ENCODE measurements at places on chromosomes 2 and 18.

GRCh38 chr2:10383960-10384734 lies 64.0 kb downstream of the ODC1 start:
- no peak for DNase-seq

- DNase-seq: no peak
Observed at GRCh38 chr18:48295586-48296311, 113.4 kb downstream of the ZBTB7C start.

GRCh38 chr18:27959101-27959500 lies 217.8 kb downstream of the CDH2 start:
- no peak for DNase-seq

DNA sequence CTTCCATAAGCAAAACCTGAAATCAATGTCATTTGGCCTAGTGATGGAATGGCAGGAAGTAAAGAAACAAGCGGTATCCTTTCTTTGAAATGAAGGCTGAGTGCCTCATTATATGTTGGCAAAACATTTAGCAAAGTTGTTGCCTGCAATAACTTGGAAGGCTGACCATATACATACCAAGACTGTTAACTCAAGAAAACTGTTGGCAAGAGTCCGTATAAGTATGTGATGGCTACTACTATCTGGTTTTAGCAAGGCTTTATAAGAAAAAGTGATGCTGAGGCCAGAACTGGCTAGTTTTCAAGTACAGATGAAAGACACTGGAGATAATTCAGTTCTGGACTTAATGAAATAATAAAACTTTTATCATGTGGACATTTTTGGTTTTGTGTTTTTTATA lies 356.2 kb downstream of the ZNF521 start:
- no peak for DNase-seq

GRCh38 chr2:146004462-146004861 lies 1484.5 kb upstream of the ZEB2 start:
- no peak for DNase-seq

GRCh38 chr2:46997884-46998283 lies 82.3 kb upstream of the MCFD2 start:
- DNase-seq: no peak

GRCh38 chr2:101524806-101525430 lies 50.0 kb upstream of the RFX8 start:
- DNase-seq: no peak

DNA sequence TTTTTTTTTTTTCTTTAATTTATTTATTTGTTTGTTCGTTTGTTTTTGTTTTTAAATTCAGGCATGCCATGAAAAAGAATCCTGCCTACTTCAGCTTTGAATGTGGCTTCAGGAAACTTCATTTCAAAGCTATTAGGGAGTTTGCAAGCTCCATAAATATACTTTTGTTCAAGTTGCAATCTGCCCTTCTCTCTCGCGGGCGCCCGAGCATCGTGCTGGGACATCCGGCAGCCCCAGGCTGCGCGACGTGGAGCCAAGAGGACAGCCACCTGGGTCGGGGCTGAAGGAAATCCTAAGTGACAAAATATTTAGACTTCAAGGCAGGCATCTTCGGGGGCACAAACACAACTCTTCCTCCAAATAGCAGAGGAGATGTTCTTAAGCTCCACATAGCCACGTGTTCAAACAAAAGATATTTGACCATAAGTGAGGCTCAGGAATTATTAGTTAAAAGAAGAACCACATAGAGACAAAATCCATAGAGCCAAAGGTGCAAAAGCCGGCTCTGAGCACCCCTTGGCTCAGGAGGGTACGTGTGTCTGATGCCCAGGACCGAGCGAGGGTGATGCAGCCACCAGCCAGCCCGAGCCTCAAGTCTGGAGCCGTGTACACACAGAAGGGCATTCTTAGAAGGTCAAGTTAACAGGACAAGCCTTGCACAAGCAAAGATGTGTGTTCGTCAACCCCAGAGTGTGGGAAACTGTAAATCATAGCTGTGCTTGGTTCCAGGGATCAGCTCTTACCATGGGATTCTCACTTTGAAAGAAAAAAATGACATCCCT lies 256.5 kb upstream of the SALL3 start:
- DNase-seq: no peak

DNA sequence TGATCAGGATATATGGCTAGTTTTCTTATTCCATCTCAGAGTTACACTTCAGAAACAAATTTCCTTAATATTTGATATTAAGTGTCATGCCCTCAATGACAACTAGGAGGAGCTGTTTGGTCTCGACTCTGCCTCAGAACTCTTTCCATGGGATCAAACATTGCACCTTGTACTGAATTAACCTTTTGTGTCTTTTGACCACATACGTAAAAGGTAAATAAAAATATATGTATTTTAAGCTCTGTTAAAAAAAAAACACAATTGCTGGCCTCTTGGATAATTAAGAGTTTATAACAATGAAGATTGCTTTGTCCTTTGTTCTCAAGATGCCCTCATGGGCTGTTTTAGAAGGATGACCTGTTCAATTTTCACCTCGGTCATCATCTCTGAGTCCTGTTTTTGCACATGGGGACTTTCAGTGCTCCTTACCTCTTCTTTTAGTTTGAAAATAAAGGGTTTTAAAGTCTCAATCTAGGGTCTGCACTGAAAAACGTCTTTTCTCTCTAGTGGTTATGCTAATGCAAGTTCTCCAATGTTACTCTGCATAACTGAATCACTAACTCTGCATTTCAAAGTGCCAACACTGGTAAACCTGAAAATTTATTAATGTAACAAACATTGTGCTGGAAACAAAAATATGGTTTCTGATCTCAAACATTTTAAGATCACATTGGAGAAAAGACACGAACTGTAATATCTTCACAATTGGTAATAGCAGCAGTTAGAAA lies 18.8 kb upstream of the FN1 start:
- DNase-seq: peak; percentile 7

All from NCI-H2029 (cell line).